LoVo (cell line): ENCODE measurements at places on chromosomes 12 and 14.

DNA sequence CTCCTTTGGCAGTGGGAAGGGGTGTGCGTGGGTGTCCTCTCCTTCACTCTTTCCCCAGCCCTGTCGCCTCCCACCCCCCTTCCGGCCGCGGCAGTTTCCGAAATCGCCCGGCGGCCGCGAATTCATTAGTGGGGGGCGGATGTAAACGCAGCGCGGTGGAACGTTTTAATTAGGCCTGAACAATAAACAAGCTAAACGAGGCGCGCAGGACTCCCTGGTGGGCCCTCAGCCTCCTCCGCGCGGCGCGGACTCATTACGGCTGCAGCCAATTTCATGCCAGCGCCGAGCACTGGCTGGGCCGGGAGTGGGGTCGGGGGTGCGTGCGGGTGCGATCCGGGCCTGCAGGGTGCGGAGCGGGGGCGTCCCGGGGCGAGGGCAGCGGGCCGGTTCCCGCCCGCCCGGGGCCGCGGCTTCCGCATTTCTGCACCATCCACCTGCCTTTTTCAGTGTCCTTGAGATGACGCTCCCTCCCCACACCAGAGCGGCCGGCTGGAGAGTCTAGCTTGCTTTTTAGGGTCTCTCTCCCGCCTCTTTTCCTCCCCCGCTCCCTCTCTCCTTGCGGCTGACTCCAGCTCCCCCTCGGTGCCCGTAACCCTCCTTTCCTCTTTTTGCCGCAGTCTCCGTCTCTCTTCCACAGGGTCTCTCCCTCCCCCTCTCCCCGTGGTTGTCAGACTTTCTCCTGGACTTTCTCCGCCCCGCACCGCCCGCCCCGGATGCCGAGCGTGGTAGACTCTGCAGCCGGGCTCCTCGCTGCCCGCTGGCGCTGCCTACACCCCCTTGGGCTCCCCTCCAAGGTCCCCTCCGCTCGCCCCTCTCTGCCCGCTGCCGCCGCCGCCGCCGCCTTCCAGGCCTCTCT, at the start of gene CISTR:
Gene CISTR (minus strand): TSS at position 644 of the 856 bp plus-strand sequence.
- DNase-seq = no peak

DNA sequence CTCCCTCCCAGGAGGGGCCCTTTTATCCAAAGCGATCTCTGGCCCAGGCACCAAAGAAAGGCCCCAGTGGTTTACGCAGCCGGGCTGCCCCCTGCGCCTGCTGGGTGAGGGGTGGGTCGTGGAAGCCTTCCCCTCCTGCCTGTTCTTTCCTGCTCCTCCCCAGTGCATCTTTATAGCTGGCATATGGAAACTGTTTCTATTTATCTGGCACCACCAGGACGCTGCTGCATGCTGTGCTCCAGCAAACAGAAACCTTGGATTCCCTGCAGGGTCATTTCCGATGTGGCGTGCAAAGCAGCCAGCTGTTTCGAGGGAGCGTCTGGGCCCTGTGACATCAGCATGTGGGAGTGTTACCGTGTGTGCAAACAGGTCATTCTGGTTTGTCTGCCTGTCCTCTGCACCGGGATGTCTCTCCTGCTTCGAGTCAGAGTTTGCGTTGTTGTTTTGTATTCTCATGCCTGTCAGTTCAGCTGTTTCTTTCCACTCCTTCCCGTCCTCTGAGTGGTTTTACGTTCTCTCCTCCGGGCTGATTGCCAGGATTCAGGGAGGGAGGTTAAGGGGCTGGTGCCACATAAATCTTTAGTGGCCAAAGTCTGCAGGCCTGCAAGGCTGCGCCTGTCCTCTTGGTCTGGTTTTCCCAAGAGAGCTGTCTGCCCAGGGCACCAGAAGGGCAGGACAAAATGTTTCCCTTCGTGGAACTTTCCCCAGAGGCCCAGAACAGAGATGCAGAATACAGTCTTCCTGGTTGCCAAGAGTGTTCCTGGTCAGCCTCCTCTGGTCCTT, 24.6 kb downstream of the TPCN1 start:
- DNase-seq = peak; percentile 91

GRCh38 chr14:99041820-99042174, 230.2 kb downstream of the BCL11B start:
- DNase-seq = no peak

- DNase-seq = no peak
Observed at GRCh38 chr12:131530041-131530332, 180.9 kb upstream of the SFSWAP start.

DNA sequence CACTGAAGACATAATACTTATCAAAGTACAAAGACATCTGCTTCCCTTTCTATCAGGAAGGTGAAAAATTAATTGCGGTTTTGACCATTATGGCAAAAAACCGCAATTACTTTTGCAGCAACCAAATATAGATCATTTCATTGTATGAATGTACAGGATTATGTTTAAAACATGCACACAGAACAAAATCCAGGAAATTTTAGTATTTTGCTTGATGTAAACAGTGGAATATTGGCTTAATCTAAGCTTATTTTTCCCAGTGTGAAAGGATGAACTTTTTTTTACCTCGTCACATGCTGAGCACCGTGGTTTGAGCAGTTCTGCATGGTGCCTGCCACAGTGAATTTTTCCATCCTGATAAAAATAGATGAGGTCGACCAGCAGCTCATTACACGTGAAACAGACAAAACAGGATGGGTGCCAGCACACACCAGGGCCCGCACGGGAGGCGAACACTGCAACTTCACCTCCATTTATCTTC, 121.2 kb downstream of the PRICKLE1 start:
- DNase-seq = no peak

DNA sequence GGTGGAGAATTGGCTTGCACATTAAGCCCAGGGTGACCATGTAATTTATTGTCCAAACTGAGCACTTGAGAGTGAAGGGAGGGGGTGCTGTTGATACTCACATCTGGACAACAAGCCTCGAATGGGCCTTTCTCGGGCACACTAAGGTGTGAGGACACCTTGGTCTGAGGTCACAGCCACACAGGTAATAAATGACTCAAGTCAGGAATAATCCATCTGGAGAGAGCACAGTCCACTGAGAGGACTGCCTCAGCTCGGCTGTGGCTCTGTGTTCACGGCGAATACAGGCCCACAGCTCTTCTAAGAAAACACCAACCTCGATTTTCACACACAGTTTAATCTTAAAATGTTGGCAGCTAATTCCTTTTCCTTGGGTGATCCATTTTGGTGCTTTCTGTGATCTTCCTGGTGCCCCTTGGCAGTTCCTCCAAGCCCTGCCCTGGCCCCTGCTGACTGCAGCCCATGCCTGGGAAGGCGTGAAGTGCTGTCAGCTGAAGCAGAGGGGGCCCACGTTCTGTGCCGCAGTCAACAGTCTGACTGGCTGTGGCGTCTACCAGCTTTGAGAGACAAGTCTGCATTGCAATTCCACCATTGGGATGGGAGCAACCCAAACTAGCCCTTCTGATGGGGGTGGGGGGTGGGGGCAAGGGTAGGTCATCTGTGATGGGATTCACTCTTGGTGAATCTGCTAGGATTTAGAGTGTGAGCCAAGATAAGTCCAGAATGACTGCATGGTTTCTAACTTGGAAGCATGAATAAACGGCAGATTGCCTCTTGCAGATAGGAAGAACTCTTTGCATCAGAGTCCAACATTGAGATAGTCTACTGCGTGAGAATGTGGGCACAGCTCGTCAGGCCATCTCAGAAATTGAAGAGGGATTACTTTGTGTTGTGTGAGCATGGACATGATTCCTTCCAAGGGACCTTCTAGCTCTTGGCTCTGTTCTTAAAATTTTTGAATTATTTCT, 42.8 kb downstream of the ZNF664 start:
- no peak for DNase-seq

DNA sequence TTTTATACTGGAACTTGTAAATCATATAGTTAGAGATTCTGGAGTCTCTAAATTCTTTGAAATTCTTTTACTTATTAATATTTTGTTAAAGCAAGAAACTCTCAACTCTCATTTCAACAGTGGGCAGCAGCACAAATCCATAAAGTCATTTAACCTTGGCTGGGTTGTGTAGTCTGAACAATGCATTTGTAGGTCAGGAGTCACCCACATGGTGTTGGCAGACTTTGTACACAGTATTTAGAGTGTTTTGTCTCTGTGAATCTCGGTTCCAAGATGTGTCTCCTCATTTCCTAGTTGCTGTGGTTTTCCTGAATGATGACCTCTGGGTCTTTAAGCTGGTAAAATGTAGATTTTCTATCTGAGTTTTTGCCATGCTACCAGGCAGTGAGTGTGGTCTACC, 20.8 kb upstream of the STRAP start:
- no peak for DNase-seq

- no peak for DNase-seq
Observed at GRCh38 chr14:23481362-23481970, 12.0 kb downstream of the NGDN start.

DNA sequence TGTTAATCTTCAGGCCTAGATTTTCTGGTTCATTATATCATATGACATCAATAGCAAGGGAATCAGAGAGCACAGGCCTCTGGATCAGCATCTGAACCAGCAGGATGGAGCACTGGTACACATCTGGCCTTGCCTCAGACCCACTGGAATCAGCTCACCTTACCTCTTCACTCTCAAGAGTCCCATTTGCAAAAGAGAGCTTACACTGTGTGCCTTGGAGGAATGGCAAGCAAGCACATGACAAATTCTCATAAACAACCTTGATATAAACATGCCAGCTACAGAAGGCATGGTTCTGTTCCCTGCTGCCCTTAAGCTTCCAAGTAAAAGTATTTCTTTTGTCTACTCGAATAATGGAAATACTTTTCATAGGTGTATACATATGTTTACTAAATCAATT, 128.6 kb upstream of the CPM start:
- no peak for DNase-seq

- DNase-seq = peak; percentile 93
Observed at GRCh38 chr14:36661506-36662257, at the start of gene PAX9. PAX9 (plus strand) TSS chr14:36661860; CDS start chr14:36662090, 230 bp downstream.

- no peak for DNase-seq
Observed at GRCh38 chr14:98223106-98223505, 1048.9 kb downstream of the BCL11B start.

DNA sequence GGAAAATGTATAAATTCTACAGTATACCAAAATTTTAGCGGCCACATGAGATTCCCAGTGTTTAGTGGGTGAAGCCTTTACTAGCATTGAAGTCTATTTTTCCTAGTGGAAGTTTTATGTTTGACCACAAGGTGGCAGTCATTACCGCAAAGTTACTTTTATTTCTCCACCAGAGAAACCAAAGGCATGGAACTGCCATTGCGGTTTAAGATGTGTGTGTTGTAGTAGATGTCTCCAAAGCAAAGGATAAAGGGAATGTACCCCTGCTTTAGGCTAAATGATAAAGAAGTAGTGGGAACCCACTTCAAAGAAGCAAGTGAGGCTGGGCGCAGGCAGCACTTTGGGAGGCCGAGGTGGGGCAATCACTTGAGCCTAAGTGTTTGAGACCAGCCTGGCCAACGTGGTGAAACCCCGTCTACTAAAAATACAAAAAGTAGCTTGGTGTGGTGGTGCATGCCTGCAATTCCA, 140.5 kb downstream of the PRKCH start:
- DNase-seq = peak; percentile 66

DNA sequence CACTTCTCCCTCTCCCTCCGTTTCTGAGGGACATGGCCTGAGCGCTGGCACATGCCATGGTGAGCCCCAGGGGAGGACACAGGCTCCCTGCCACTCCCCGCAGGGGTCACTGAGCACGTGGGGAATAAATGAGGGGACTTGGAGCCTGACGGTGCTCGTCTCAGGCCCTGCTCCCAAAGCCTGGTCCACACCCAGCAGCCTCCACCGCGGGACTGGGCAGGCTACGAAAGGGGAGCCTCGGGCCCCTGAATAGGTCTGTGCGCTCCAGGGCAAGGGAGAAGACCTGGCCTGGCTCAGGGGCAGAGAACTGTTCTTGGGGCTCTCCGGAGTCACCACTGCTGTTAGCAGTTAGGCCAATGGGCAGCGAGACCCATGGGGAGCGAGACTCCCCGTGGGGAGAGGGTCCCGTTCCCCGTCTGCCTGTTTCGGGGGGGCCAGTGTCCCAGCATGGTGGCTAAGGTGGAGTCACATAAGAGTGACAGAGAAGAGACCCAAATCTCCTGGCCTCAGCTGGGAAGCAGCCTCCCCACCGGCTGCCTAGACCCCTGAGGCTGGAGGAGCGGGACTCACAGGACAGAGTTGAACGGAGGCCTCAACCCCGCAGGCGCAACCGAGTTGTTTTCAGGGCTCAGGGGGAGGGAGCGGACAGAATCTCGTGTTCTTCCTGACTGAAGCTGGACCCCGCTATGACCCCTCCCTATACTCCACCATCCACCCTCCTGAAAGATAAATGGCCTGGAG, 329.8 kb upstream of the SFSWAP start:
- DNase-seq = no peak

DNA sequence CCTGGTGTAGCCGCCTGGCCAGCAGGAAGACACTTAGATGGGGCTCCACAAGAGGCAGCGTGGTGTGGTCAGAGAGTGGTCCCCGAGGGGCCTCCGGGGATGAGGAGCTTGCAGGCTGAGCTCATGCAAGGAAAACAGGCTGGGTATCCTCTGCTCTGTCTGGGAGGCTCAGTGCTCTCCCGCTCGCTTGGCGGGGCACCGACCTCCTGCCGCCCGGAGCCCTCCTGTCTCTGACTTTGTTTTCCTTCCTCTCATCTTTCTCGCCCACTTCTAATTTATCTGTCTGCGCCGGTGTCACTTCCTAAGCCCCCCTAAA, 31.3 kb upstream of the DLK1 start:
- DNase-seq = no peak

- no peak for DNase-seq
Observed at GRCh38 chr12:2225696-2226095, 172.9 kb downstream of the CACNA1C start.

DNA sequence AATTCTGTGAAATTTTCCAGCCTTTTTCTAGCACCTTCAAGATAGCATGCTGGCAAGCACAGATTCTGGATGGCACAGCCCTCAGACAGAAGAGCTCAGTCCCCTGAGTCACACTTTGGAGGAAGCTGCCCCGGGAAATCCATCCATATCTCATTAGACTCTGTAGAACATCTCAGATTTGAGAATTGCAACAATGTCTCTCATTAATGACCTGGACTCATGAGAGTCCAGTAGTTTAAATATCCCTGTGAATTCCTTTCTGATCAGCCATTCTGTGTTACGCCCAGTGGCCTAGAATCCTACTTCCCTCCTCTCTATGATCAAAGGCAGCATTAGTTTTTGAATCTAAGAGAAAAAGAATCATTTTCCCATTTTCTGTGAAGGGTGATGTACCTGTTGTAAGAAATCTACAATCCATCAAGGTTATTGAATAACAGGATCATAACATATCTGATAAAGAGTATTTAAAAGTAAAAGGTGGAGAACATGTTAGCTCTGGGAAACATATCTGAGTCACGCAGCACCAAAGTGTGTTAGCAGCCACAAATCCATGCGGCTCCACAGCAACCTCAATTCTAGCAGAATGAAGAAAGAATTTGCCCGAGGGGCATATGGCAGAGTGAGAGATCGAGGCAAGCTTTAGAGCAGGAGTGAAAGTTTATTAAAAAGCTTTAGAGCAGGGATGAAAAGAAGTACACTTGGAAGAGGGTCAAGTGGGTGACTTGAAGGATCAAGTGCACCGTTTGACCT, 855.6 kb upstream of the TMEM132C start:
- DNase-seq = no peak

- DNase-seq = no peak
Observed at GRCh38 chr14:65373016-65373670, 39.4 kb upstream of the FUT8 start.

DNA sequence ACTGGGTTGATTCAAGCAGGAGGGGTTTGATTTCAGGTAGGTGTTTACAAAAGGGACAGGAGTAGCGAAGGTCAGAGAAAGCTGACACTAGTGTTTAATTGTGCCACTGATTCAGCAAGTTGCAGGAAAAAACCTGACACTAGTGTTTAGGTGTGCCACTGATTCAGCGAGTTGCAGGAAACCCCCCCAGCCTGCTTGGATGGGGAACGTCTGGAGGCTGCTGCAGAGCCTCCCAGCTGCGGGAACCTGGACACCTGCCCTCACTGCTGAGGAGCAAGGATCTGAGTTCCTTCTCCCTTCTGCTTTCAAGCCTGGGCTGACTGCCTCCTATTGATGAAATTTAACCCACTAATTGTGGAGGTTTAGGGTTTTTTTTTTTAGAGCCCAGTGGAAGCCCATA, 84.2 kb downstream of the AVPR1A start:
- DNase-seq = no peak
